ENCODE measurements at places on chromosomes 1 and 21.

- no peak for DNase-seq
Observed at GRCh38 chr1:83741770-83742169, 257.2 kb downstream of the TTLL7 start.

- no peak for DNase-seq
Observed at GRCh38 chr1:65526049-65526556, 105.6 kb downstream of the LEPR start.

DNA sequence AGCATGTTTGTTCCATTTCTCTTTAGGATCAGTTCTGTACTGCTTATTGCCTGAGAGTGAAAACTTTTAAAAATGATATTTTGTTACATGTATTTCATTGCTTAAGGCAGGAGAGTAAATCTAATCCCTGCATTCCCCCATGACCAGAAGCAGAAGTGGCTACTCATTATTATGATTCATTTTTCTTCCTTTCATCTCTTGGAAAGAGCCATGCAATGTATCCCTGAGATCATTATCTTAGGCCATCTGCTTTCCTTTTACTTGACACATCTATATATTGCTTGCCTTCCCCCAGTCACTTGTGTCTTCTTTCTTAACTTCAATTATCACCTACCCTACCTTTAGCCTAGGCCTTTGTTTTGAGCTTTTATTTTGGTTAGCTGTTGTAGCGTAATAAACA, 430.4 kb upstream of the CHRM3 start:
- no peak for DNase-seq

DNA sequence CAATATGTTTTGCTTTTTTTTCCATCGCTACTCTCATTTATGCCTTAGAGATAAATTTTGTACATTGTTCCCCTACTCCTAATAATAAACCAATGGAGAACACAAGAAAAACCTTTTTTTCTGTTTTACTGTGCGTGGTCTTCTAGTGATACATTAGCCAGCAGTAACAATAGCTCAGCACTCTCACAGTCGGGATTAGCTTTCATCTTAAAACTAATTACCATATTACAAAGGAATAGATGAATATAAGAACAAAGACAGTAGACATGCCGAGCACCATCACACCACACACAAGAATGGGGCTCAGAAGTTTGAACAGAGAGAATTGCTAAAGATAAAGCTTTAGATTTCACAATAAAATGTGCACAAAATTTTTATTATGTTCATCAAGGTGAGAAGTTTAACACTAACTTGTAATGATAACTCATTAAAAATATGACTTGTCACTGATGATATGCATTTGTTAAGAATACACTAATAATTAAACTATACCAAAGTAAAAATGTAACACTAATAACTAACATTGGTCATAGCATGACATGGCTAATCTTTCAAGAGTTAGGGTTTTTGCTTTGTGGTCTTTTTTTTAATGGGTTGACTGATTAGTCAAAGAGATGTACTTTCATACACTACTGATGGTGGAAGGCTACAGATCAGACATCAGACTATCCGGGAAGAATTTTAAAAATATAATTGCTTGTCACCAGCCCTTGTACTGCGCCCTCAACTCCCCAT, 61.8 kb downstream of the EXTL2 start:
- no peak for DNase-seq

GRCh38 chr1:220274251-220274855, 2.1 kb upstream of the RAB3GAP2 start:
- DNase-seq = no peak

DNA sequence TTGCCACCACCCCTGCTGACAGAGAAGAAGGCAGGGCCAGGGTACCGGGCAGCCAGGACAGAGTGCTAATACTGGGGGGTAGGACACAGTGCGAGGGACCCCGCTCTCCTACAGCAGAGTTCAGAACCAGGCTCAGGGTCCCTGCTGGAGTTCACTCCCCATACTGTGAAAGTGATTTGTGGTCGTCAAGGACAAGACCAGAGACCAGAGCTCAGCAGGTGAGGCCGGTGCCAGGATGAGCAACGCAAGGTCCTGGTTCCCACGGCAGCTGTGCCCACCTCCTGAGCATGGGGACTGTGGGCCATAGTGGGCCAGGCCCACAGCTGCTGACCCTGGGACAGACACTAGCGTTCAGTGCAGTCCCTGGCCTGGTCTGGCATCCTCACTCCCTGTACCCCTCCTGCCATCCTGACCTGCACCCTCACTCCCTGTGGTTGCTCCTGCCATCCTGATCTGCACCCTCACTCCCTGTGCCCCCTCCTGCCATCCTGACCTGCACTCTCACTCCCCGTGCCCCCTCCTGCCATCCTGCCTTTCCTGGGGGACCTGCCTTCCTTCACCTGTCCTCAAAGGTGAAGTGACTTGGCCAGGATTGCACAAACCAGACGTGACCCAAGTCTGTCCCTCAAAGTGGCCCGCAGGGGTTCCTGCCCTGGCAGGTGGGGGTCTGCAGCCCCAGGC, 13.8 kb upstream of the PTTG1IP start:
- no peak for DNase-seq

- DNase-seq = peak; percentile 68
Observed at GRCh38 chr1:155125946-155126555, 1.6 kb upstream of the EFNA1 start.

DNA sequence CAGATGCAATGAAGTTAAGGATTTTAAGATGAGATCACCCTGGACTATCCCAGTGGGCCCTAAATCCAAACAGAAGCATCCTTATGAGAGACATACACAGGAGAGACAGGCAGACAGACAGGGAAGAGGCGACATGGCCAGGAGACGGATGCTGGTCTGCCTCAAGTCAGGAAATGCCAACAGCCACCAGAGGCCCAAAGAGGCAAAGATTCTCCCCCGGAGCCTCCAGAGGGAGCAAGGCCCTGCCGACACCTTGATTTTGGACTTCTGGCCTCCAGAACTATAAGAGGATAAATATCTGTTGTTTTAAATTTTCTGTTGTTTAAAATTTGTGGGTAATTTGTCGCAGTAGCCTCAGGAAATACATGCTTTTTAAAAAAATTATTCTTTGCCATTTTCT, 116.4 kb downstream of the GLIS1 start:
- DNase-seq = no peak

- DNase-seq = no peak
Observed at GRCh38 chr1:41576206-41576605, 91.7 kb upstream of the EDN2 start.

GRCh38 chr1:68294367-68295066, 62.2 kb upstream of the WLS start:
- DNase-seq = no peak

- no peak for DNase-seq
Observed at GRCh38 chr21:44765231-44766013, 36.2 kb downstream of the UBE2G2 start.

GRCh38 chr1:82185084-82185483, 384.4 kb downstream of the ADGRL2 start:
- no peak for DNase-seq

GRCh38 chr1:18637511-18637960, 6.9 kb downstream of the PAX7 start:
- DNase-seq = no peak

- no peak for DNase-seq
Observed at GRCh38 chr1:78854556-78854955, 152.0 kb downstream of the ADGRL4 start.

DNA sequence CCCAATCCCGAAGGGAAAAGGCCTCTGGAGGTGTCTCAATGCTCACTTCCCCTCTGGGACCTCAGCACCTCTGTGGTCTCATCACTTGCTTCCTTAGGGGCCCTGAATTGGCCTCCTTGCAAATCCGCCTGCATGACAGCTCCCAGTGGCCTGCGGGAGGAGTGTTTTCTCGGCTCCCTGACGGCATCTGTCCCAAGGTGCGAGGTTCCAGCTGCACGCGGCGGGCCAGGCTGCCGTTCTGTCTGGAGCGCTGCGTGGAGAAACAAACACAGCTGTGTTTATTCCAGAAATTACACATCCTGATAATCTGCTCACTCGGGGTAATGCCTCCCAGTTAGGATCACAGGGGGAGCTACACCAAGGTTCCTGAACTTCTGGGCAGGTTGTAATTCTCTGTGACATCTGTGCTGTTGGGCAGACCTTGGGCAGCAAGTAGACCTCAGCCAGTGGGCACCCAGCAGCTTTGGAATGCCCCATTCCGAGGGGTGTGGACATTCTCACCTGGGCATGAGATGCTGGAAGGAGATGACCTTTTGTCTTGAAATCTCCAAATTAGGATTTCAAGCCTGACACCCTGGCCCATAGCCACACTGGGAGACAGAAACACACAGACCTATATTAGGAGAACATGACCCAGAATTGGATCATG, 18.2 kb downstream of the EPHB2 start:
- no peak for DNase-seq

GRCh38 chr1:50278410-50278809, 144.8 kb downstream of the DMRTA2 start:
- DNase-seq = no peak

DNA sequence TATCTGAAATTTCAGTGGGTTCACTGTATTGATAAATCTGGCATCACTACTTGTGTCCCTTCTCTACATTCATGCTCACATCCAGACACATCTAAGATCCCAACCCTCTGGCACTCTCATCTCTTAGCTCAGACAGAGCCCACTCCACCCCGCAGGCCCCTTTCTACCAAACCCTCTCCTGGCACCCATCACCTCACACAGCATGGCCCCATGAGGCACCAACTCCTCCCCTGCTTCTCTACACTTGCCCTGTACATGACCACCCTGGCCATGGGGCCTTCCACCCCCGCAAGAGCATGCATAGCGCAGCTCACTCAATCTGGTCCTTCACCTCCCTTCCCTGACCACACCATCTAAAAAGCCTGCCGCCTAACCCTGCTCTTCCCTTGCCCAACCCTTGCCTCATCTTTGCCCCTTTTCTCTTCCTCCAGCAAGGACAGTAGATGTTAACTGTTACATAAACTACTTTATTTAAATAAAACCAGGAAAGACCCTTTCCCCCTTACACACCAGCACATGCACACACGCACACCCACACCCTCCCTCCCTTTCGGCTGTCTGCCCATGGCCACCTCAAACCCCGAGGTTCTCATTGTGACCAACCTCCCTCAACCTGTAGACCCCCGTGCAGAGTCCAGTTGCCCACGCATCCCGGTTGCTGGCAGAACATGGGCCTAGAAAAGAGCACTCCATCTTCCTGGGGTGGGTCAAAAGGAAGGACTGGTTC, 15.6 kb downstream of the SH3BP5L start:
- DNase-seq = no peak

- DNase-seq = no peak
Observed at GRCh38 chr1:65355031-65355712, 45.8 kb downstream of the DNAJC6 start.

DNA sequence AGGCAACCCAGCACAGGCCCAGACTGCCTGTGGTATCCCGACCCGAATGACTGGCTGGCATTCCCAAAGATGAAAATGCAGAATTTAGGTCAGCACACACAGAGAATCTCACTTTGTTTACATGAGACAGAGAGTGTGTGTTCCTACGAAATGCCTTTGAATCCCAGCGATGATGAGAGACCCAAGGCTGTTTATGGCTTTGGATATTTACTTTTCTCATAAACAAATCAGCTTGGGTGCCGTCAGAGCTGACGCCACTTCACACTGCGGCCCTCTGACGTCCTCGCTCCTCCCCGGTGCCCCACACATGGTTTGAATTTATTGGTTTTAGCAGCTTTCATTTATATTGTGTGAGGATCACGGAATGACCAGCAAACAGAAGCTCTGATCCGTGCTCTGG, 18.7 kb downstream of the TRABD2B start:
- DNase-seq = no peak

DNA sequence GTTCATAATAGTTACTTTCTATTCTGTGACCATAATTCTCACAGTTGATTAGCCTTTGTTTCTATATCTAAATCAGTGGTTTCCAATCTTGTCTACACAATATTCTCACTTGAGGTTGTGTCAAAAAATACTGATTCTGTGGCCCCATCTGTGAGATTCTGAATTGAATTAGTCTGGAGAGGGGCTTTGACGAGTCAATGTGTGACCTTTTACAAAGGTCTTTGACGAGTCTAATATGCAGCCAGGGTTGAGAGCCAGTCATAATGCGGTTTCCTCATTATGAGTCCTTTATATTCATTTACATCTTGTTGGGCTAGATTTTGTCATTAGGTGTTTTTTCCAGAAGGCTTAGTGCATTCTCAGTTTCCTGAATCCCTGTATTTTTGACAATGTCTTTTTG, 19.7 kb downstream of the FCRL5 start:
- DNase-seq = no peak

DNA sequence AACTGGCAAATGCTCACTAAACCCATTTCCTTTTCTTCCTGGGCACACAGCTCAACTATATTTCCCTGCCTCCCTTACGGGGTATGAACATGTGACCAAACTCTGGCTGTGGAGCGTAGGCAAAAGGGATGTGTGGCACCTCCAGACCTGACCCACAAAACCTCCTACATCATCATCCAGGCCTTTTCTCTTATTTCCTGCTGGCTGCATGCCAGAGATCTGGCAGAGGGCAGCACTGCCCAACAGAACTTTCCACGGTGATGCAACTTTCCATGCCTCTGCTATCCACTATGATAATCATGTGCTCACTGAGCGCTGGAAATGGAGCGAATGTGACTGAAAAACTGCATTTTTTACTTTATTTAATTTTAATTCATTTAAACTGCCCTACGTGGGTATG, 99.6 kb upstream of the CACNA1E start:
- DNase-seq = no peak

DNA sequence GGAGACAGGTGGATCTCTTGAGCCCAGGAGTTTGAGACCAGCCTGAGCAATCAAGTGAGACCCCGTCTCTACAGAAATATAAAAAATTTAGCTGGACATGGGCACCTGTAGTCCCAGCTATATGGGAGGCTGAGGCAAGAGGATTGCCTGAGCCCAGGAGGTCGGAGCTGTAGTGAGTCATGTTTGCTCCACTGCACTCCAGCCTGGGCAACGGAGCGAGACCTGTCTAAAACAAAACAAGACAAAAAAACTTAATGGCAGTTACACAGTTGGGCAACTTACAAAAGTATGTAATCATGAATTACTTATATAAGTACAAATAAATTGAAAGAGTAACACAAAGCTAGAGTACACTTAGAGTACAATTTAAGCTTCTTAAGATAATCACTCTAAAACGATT, 25.2 kb downstream of the RC3H1 start:
- DNase-seq = no peak

GRCh38 chr1:199956005-199956404, 71.5 kb upstream of the NR5A2 start:
- DNase-seq = no peak

- DNase-seq = no peak
Observed at GRCh38 chr1:203906932-203907331, 45.5 kb downstream of the SNRPE start.

- DNase-seq = no peak
Observed at GRCh38 chr21:38679534-38679933, 126.2 kb upstream of the ETS2 start.

All from ovary (tissue), 10 donors.